Left kidney (tissue), 8 donors: ENCODE measurements at places on chromosomes 1 and 21. TPM values are rescaled to one million over a fixed set of nuclear protein-coding genes. Genes with fewer than 3 reads are reported as not detected.
A peak's percentile ranks its signal among the peaks of the same experiment; 100 is the strongest.

The SIPA1L2 gene
- 30.4 TPM for polyA plus RNA-seq

- peak; percentile 61 for DNase-seq
Measured at GRCh38 chr21:31900121-31900895, 27.5 kb downstream of the HUNK start.

GRCh38 chr1:58447886-58448285, 98.6 kb downstream of the OMA1 start:
- DNase-seq: no peak

The ARHGEF10L gene
- polyA plus RNA-seq: 39.2 TPM

DNA sequence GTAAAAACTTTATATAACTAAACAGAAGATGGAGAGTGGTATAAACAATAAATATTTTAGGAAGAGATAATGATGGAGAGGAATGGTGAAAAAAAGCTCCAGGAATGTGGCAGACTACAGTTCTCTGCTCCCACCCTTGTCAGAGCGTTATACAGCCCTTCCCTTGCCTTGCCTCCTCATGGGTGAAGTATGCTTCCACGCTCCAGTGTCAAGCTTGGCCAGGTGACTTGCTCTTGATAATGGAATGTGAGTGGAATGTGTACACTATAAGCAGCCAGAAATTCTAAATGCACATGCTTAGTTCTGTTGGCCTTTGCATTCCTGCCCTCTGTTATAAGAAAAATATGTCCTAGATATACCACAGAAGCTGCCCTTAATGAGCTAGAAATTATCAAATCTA, 24.7 kb upstream of the POGK start:
- peak; percentile 12 for DNase-seq

DNA sequence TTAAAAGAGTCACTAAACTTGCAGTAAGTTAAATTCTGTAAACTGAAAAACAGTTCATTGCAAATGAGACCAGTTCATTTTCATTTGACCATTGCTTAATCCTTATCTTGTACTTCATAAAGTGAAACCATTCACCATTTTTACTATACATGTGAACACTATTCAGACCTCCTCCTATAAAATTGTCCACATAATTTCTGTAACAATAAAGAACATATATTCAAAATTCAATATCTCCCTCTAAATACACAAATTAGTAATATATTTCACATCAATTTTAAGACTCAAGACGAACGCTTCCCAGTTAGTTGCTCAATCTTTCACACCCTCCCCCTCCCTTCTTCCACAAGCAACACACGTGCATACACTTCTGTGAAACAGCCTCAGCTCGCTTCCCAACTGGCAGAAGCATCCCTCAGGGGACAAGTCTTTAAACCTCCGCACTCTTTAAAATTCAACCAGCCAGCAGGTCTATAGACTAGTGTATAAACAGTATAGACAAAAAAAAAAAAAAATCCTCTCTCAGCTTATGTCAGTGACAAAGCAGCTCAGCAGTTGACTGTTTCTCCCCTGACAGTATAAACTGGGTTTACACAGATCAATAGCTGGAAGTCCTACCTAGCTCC, 99.6 kb downstream of the DENND1B start:
- no peak for DNase-seq

DNA sequence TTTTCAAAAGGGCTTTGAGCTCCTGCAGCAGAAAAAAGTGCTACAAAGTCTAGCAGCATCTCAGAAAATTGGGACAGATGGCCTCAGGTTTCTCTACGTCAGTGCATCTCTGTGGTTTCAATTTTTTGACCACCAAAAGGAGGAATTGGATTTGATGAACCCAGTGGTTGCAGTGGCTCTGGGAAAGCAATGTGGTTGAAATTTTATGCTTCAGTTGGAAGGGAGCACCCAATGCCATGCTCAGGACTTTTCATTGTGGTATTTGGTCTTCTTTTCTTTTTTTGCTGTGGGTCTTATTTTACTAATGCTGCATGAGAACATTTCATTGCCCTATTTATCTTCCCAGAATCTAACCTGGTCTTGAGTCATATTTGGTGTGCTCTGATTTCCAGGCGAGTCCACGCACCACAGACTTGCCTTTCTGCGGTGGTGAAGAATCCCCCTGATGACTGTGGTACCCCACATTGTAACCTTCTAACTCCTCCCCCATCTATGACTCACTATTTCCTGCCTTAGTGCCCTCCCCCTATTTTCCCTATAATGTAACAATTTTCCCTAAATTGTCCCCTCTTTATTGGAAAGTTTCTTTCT, 56.7 kb downstream of the S1PR1 start:
- no peak for DNase-seq

The AMIGO1 gene
- polyA plus RNA-seq: 6.2 TPM

The HCRTR1 gene
- 0.13 TPM for polyA plus RNA-seq

- DNase-seq: no peak
Measured at GRCh38 chr1:151729966-151730291, 8.6 kb downstream of the RIIAD1 start.

The LRRC38 gene
- polyA plus RNA-seq: not detected

The DPYD gene
- polyA plus RNA-seq: 11.9 TPM

The GPR37L1 gene
- 0.12 TPM for polyA plus RNA-seq

DNA sequence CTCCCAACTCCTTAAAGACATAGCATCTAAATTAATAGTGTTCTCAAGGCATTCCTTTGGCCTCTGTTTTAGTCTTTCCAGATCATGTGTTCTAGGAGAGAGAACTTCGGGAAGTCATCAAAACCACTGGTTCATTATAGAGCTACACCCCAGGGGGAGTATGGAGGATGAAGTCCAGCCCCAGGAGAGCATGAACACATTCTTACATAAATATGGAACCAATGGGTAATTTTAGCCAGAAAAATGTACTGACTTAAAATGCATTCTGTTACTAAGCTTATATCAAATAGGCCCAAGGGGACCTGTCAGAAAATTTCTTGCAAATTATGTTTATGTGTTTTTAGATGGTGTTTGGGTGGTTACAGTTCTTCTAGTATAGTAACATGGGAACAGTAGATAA, 165.2 kb downstream of the NTMT2 start:
- no peak for DNase-seq

The NR0B2 gene
- 1.00 TPM for polyA plus RNA-seq

- no peak for DNase-seq
Measured at GRCh38 chr1:153680120-153680403, 1.6 kb downstream of the NPR1 start.

The SYPL2 gene
- polyA plus RNA-seq: 13.4 TPM

DNA sequence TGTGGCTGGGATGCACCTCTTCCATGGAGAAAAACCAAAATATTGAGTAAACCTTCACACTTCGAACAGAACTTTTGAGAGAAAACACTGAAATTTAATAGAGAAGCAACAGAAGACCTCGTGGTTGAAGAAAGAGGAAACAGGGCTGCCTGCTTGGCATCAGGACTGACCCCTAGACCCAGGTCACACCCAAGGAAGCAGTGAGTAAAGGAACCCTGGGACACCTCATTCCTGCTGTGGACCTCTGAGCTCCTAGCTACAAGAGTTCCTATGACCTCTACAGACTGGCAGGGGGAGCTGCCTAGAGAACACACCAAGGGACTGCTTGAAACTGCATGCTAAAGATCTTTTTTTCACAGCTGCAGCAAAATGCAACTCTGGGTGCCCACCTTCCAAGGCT, 67.8 kb downstream of the FASLG start:
- no peak for DNase-seq

The GBP7 gene
- not detected for polyA plus RNA-seq

DNA sequence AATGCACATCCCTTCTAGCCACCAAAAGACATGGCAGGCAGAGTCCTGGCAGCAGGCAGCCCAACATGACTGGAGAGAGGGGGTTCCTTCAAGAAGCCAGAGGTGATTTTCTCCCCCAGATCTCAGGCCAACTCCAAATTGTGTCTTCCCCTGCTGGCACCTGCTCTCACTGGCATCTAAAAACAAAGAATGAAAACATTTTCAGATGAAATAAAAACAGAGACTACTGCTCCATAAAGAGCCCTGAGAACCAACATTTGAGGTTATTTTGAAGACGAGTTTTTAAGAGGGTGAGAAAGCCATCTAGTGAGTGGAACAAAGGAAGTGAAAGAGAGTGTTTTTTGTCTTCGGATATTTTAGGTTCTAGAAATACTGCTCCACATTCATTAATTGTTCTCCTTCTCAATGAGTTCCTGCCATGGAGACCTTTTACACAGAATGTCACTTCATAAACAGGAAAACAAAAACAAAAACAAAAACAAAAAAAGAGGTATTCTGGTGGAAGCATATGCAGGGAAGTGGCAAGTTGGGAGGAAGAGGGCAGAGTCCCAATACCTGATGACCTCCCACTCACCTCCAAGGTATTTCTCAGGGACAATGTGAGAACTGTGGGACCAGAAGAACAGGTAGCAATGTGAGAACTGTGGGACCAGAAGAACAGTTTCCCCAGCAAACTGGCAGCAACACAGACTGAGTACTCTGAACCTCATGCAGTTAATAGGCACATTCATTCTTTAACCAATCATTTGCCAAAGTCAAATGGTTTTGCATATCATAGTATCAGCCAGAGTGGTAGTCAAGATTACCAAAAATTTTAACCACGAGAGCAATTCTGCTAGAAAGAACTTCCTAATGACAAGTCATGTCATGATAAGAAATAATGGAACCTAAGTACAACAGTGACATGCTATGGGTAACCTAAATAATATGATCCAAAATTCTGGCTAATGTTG, 50.0 kb downstream of the KIAA0319L start:
- DNase-seq: no peak

The COQ8A gene
- polyA plus RNA-seq: 28.9 TPM

DNA sequence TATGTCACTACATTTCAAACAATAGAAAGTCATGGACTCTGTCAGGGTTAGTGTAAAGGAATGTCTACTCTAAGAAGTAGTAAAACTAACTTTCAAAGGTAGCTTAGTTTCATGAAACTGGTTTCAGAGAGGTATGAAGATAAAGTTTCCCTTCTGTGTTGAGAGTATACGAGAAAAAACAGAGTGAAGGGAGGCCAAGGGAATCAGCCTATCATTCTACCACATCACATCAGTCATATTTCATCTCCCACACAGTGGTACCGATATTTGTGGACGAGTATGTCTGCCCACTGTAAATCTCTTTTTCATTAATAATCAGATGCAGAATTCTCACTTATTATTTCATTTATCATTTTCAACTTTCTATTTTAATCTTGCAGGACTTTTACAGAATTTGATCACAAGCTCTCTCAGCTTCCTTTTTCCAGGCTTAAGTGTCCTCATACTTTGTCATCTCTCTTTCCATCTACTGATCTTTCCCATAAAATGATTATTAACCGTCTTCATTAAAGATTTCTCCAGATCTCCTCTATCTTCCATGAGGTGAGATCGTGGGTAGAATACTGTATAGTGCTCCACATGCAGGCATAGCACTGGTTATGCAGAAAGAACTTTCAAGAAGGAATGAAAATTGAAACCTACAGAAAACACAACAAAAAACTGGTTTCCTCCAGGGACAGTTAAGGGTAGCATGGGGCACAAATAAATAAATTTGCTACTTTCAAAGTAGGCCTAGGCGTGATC, 11.5 kb upstream of the IFI16 start:
- no peak for DNase-seq

The FLG gene
- 4.4 TPM for polyA plus RNA-seq

DNA sequence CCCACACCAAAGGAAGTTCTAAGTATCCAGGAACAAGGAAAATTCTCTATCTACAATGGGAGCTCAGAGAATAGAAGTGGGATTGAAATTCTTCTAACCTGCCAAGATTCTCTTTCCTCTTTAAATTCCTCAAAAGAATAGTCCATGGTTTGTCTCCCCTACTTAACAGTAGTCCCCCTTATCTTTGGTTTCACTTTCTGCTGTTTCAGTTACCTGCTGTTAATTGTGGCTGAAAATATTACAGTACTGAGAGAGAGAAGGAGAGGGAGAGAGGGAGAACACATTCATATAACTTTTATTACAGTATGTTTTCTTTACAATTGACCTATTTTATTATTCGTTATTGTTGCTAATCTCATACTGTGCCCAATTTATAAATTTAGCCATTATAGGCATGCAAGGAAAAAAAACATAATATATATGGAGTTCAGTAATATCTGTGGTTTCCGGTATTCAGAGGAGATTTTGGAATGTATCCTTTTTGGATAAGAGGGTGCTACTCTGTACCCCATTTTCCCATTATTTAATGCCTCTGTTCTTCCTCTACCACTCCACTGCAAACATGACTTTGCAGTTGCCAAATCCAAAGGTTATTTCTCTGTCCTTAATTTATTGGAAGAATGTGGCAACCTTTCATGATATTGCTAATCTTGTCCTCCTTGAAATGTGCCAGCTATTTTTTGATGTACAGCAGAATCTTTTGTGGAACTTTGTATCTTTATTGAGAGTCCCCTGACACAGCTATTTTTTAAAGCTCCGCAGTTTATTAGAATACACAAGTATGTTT, 68.0 kb downstream of the USP25 start:
- DNase-seq: no peak

GRCh38 chr1:116486424-116486823, 84.4 kb downstream of the CD58 start:
- no peak for DNase-seq

- no peak for DNase-seq
Measured at GRCh38 chr1:221965252-221965651, 223.4 kb upstream of the DUSP10 start.

The AHDC1 gene
- polyA plus RNA-seq: 43.2 TPM

GRCh38 chr1:187244623-187245022, 415.9 kb downstream of the PLA2G4A start:
- DNase-seq: peak; percentile 11
